ENCODE measurements at places on chromosomes 6 and 20.

DNA sequence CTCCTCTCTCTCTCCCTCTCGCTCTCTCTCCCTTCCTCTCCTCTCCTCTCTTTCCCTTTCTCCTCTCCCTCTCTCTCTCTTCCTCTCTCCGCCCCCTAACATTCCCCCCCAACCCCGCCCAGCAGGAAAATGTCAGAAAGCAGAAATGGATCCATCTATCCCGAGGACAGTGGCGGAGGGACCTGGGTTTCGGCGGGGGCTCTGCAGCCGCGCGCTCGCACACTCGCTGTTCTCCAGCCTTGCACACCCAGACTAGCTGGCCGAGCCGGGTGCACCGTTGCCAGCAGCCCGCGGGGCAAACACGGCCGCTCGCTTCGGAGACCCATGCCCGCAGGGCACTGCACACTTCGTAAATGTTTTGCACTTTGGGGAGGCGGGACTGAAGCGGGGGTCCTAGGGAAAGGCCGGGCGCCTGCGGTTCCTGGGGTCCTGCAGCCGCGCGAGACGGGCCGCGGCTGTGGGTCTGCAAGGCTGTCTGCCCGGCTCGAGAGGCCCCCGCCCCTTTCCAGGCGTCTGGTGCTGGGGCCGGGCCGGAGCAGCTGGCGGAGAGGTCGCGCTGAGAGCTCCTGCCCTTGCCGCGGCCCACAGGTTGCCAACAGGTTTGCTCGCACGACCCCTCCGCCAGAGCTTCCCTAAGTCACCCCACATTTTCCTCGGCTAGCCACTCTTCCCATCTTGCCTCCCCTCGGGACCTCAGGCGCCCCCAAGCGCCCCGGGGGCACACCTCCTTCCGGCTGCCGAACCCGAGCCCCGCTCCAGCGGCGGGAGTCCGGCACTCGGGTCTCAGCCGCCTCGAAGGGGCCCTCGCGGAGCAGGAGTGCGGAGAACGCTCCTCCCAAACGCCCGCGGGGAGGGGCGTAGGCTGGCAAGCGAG is 818 bp upstream of the MDGA1 start:
- DNase-seq: no peak

- DNase-seq: no peak
These were observed 65.3 kb downstream of the NUS1 start for GRCh38 chr6:117740605-117741004.

- no peak for DNase-seq
These were observed 45.7 kb upstream of the TGM2 start for GRCh38 chr20:38210741-38211140.

DNA sequence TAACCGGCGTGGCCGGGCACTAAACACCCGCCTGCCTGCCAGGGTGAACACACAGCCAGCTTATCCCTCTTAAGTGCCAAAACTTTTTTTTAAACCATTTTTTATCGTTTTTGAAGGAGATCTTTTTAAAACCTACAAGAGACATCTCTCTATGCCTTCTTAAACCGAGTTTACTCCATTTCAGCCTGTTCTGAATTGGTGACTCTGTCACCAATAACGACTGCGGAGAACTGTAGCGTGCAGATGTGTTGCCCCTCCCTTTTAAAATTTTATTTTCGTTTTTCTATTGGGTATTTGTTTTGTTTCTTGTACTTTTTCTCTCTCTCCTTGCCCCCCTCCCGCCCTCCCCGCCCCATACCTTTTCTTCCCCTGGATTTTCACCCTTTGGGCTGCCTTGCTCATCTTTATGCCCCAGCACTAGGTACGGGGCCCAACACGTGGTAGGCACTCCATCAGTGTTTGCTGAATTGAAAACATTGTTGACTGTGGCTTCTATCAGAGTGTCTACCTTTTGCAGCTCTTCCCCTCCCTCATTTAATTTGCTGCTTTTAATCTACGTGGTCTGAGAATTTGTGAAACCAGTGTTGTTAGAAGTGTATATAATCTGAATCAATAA is 1.5 kb downstream of the ZCCHC3 start:
- DNase-seq: no peak

Measured in stimulated activated CD4-positive, alpha-beta T cell treated with anti-CD3 and anti-CD28 coated beads, TNF-alpha, amount 100 ng/mL, for 1 hour (primary cell).